Activated T-cell treated with anti-CD3 and anti-CD28 coated beads, Interleukin-2, amount 50 U/mL, for 24 hours (primary cell): ENCODE measurements at places on chromosomes 5 and 9.

DNA sequence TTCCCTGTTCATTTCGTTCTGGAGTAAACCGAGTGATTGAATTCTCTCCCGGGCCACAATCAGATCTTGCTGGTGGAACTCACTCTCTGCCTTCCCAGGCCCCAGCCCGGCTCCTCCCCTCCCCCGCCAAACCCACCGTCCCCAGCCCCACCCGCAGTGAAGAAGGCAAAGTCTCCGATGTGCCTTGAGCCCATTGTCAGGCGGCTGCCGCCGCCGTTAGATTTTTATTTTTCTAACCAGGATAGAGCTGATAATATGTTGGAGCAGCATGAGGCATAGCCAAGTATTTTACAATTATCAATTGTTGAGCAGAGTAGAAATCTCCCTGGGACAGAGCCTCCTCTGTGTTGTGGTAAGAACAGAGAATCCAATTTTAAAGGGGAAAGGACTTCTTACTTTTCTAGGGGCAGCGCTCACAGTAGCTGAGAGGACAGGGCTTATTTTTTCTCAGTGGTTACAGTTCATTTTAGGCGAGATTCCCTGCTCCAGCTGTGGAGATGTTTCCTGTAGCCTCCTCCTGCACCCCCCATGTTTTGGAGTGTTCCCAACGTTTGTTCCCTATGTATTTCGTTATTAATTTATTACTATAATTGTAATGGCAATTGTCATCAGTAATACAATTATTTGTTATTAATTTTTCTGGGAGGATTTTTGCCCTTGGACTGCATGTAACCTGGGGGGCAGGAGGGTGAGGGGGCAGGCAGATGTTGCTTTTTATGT, 1.3 kb downstream of the PSAT1 start:
- no peak for DNase-seq

DNA sequence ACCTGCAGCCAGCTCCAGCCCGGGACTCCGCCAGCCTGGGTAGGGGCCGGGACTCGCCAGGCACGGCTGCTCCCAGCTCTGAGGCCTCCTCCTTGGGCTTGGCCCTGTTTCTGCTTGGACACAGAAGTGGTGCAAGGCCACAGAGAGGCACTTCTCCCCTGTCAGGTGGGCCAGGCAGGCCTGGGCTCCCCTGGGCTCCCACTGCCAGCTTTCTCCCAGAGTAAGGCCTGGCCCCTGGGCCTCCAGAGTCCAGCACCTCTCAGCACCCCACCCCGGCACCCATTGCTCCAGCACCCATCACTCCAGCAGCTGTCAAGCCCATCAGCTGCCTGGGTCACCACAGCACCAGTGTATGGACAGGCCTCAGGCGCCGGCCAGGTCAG, 71.1 kb upstream of the LRRTM2 start:
- no peak for DNase-seq

- no peak for DNase-seq
Measured at GRCh38 chr9:96442491-96442890, 7.5 kb upstream of the HABP4 start.

GRCh38 chr5:38422622-38423021, 133.8 kb downstream of the LIFR start:
- DNase-seq, result no peak

DNA sequence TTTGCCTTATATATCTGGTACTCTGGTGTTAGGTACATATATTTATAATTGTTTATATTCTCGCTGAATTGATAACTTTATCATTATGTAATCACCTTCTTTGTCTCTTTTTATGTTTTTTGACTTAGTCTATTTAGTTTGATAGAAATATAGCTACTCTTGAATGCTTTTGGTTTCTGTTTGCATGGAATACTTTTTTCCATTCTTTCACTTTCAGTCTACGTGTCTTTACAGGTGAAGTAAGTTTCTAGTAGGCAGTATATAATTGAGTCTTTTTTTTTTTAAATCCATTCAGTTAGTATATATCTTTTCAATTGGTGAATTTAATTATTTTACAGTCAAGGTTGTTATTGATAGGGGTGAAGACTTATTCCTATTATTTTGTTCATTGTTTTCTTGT, 131.7 kb downstream of the PSAT1 start:
- no peak for DNase-seq

- DNase-seq, result no peak
Measured at GRCh38 chr9:78021697-78022096, 9.9 kb downstream of the GNAQ start.

DNA sequence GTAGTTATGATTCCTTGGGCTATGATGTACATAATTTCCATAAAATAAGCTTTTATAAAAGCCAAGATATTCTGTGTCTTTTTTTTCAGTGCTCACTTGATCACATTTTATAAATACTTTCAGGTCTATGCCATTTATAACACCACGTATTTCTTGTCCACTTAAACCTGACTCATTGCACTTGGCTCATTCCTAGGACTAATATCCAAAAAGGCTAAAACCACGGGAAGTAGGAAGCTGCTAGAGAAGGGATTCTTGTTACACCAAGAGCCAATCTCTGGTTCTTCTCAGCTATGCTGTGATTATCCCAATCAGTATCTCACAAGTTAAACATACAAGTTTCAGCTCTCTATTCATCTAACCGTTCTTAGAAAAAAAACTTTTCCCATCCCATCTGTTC, 80.4 kb upstream of the CDH6 start:
- DNase-seq, result no peak

GRCh38 chr5:66892716-66893115, 296.5 kb downstream of the MAST4 start:
- no peak for DNase-seq

GRCh38 chr5:172926796-172927195, 32.4 kb upstream of the RPL26L1 start:
- DNase-seq, result no peak

DNA sequence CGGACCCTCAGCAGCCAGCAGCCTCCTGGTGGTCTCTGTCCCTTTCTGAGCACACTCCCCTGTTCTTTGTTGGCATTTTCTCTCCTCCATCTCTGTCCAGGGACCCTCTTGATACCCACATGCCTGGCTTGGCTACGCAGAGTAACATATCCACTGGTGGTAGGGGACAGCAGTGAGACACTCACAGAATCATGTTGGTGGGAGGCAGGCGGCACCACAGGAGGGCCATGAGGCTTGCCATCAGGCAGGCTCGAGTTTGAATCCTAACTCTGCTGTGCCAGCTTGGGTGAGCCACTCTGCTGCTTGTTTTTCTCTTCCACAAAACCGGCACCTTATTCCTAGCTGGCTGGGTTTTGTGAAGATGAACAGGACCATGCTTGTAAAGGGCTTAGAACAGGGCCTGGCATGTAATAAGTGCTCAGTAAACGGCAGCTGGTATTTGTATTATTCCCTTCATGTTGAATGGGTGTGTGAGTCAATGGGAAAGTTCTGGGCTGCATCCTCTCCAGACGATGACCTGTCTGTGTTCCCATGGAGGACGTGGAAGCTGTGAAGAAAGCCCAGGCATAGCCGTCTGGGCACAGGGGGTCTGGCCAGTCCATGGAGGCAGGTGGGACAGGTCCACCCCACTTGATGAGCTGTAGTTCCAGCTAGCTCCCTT, 2.3 kb downstream of the COL27A1 start:
- no peak for DNase-seq

DNA sequence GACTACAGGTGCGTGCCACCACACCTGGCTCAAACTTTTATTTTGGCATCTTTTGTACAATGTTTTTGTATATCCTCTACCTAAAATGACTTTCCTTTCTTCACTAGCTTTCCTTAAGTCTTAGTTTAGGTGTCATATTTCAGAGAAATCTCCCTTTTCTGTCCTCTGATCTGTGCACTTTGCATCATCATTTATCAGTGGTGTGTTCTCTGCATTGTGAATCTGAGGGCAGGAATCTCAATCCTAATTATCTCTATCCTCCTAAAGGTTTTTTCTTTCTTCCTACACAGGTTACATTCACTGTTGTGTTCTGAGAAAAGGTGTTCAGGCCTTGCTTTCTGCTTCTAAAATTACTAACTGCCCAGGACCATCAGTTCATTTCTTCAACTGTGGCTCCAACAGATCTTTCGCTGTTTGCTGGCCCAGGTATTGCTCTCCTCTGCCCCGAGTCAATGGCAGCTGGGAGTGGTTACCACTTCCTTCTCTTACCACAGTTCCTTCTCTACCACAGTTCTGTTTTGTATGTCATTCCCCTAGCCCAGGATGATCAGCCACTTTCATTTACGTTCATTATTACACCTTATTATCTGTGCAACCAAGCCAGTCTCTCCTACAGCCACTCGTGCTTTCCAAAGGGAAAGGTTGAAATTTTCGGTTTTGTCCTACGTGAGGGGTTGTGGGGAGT, 14.0 kb downstream of the TGFBR1 start:
- no peak for DNase-seq

GRCh38 chr9:91898451-91899218, 51.4 kb downstream of the ROR2 start:
- no peak for DNase-seq

GRCh38 chr5:69454460-69455249, 37.9 kb upstream of the OCLN start:
- no peak for DNase-seq

DNA sequence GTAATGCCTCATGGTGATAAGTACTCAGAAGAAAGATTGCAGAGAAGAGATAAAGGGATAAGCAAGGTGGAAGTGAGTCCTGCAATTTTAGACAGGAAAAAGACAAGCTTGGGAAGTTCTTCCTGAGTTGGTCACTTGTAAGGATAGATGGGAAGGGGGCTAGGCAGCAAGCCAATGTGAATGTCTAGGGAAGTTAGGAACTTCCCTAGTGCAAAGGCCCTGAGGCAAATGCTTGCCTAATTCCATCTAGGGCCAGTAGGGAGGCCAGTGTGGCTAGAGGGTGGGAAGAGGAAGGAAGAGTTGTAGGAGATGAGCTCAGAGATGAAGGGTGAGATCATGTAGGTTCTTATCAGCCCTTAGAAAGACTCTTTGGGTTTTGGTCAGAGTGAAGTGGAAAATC, 206.6 kb downstream of the MAT2B start:
- DNase-seq, result no peak

- DNase-seq, result no peak
Measured at GRCh38 chr9:92493749-92494387, 11.6 kb upstream of the ASPN start.

DNA sequence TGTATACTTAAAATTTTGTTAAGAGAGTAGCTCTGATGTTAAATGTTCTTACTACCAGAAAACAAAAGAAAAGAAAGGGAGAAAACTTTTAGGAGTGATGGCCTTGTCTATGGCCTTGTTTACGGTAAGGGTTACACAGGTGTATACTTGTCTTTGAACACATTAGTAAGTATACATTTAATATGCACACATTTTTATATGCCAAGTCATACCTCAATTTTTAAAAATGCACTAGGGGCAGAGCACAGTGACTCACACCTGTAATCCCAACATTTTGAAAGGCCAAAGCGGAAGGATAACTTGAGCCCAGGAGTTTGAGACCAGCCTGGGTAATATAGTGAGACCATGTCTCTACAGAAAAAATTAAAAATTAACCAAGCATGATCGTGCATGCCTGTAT, 166.7 kb upstream of the SNX2 start:
- DNase-seq, result no peak
